ENCODE measurements at places on chromosomes 13 and 19.

DNA sequence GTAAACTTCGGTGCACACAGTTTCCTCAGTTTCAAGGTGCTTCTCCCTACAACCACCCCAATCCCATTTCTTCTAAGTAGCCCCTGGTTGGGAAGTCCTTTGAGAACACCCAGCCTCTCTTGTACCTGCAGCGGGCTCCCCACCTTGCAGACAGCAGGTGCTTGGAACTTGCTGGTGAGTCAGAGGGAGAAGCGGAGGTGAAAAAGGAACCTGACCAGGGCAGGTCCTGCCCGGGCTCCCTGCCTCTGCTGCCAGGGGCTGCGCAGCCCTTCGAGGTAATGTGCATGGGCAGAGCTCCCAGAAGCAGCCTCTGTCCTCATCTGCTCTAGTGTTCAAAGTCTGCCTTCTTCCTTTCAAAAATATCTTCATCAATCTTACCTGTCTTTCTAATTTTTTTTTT, 274.0 kb upstream of the SOX1 start:
- DNase-seq, result no peak

DNA sequence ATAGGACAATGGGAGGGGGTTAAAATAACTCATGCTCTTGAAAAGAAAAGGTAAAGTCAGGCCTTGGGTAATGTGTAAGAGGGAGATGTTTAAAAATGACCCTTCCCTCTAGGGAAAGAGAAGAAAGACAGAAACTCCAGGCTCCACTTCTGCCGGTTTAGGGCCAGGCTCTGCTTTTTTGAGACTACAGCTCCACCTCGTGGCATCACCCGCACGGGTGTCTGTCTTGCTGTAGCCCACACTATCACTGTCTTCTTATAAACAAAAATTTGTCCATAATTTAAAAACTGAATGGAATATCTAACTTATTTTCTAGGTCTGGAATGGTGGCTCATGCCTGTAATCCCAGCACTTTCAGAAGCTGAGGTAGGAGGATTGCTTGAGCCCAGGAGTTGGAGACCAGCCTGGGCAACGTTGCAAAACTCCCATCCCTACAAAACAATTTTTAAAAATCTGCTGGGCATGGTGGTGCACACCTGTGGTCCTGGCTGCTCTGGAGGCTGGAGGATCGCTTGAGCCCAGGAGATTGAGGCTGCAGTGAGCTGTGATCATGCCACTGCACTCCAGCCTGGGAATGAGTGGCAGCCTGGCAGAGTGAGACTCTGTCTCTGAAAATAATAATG, 65.1 kb upstream of the GTF3A start:
- no peak for DNase-seq

DNA sequence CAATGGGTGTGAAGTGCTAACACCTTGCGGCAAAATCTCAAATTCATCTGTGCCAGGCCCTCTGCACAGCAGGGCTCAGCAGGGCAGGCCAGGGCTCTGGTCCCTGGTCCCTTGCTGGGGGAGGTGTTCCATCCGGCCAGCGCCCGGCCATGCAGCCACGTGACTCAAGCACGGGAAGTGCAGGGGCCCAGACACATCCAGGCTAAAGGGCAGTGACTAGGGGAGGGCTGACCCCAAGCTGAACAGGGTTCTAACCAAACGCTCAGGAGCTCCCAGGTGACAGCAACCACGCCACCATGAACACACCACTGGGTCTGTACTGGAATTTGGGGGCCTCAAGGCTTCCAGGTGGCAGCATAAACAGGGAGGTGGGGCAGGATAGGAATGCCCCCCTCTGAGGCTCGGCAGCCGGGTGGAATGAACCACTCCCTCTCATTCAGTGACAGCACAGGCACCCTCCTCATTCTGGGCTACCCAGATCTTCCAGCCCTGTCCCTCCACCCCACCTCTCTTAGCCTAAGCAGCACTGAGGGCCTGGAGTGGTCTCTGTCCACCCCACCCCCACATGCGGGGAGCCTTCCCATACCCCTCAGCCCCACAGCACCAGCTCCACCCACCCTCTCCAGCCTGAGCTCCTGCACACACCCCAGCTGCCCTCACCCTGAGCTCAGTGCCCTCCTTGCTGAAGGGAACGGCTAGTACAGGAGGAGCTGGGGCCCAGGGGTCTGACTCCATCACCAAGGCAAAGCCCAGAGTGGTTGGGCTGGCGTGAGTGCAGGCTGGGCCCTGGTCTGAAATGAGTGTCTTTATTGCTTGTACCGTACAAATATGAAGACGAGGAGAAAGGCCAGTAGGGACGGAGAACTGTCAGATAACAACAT, 5.3 kb upstream of the CCNP start:
- no peak for DNase-seq

DNA sequence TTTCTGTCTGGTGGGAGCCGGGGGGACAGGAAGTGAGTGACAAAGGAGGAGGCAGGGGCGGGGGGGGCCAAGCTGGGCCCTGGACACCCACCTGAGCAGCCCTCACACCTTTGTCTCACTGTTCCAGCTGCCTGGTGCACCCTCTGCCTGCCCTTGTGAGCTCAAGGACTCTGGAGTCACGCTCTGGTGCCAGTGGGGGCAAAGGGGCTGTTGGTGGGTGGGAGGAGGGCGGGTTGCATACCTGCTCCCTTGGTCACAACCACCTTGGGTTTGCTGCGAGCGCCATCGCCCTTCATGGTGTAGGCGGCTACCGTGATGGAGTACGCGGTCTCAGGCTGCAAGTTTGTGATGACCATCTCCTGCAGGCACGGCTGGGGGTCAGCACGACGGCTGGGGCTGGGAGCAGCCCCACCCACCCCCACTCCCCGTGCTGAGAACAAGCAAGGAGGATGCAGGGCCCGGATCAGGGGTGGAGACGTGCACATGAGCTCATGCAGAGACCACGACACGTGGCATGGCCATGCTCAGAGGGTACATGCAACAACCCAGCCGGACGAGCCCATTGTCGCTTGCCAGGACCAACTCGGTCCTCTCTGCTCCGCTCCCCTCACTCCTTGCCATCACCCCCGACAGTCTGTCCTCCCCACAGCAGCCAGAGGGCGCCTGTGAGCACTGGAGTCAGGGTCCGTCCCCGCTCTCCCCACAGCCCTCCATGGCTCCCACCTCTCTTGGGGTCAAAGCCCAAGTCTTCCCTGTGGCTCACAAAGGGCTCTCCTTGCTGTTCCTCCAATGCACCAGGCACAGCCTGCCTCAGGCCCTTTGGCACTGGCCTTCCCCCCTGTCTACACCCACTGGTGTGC, 114.9 kb downstream of the PTPRS start:
- no peak for DNase-seq
